ENCODE measurements at places on chromosomes 1 and 21.
A peak's percentile ranks its signal among the peaks of the same experiment; 100 is the strongest.

DNA sequence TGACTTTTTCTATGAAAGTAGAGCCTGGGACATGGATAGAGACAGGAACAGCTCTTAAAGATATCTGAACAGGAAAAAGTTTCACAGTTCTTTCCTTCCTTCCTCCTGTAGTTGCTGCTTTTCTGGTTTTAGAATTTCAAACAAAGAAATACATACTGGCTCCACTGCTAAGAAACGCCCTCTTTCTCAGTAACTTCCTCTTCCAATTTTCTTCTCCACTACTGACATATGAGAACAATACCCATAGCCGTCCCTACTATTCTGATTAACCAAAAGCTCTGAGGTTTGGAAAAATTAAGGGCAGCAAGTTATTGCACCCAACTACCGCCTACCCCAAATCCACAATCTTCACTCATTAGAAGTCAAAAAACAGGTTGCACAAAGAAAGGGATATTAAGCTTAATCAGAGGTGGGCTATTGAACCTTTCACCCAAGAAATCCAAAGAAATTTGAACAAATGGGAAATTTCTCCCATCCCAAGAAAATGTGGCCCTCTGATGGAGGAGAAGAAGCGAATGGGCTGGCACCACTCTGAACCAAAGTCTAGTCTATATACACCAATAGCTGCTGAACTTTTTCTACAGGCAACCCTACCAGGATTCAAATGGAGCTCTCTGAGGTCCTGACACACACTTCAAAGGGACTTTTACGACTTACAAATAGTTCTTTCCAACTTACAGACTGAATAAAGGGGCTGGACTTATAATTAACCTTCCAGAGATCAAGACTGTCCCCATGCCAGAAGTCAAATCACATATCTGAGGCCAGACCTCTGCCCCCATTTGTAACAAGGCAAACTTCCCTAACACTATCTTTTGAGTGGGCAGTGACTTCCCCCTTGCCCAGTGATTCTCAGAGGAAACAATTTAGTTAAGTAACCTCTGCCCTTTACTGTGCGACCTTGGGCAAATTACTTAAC lies 1.7 kb downstream of the WASF2 start:
- DNase-seq = no peak

DNA sequence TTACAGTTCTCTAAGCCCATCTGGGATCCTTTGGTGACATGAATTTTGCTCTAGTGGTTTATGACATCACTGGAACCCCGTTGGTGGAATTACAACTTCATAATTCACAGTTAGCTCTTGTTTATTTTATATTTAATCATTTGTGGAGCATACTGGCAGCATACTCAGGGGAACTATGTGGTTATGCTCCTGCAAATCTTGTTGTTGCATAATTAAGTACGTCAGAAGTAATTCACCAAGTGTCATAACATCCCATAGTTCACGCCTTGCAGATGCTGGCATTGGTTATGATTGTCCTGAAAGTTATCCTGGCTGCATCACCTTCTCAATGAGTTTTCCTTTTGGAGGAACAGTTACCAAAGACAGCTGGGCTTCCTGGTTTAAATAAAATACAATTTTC lies 16.5 kb downstream of the PRRX1 start:
- DNase-seq = peak; percentile 74

- DNase-seq = no peak
Observed at GRCh38 chr21:15051644-15052458, 12.9 kb downstream of the NRIP1 start.

- no peak for DNase-seq
Observed at GRCh38 chr1:161688946-161689345, 18.1 kb upstream of the FCRLA start.

DNA sequence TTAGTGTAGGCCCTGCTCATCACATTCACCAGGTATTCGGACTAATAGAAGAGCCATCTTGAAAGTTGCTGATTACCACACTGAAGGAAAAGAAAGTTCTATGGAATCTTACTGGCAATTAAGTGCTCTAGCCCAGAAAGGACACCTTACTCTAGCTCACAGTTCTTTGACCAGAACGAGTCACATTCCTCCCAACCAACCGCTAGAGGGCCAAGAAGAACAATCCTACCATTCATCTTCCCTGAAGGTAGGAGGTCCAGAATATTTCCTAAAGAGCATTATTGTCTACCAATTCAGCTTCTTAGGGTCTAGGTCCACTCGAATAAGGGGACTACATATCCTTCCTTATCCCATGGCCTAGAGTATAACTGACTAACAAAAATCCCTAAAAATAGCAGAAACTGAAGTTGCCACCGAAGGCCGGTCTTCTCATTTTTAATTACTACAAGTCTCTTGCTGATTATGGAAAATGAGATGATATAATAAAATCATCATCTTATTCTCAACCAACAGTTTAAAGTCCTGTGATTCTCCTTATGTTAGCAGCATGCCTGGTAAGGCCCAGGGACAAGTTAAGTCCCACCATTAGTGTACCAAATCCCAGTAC lies 2.7 kb upstream of the FMO1 start:
- no peak for DNase-seq
